ENCODE measurements at places on chromosomes 7 and 10.

GRCh38 chr7:4163565-4164203, 518.4 kb upstream of the FOXK1 start:
- DNase-seq, result no peak

- DNase-seq, result no peak
Observed at GRCh38 chr7:127769137-127769536, 117.1 kb downstream of the SND1 start.

DNA sequence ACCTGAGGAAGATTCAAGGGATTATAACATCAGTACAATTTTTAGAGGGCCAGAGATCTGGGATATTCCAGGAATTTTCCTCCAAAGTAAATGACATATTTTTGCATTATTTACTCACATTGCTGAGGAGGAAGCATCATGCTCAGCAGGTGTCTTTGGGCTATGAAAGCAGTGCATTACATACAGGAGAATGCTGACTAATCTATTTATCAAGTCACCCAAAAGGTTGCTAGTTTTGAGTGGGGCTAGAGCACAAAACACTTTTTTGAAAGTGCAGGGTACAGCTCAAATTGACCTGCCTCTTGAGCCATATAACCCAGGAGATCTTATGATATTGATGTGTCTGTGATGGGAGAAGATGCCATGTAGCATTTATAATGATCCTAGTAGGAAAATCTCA, 603.1 kb downstream of the POM121L12 start:
- DNase-seq, result no peak

DNA sequence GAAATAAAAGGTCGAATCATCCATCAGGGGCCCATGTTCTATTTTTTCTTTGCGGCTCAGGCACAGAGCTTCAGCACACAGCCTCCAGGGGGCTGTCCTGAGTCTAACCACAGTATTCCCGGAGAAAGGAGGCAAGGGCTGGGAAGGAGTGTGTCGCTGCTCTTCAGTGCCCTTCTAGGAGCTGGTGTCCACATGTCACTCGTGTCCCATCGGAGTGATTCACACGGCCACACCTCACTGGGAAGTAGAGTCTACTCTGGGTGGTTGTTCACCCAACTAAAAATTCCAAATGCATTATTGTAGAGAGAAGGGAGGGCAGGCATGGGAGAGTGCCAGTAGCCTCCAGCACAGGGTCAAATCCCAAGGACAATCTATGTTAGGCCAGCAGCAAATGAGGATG, 114.8 kb upstream of the LANCL2 start:
- no peak for DNase-seq

DNA sequence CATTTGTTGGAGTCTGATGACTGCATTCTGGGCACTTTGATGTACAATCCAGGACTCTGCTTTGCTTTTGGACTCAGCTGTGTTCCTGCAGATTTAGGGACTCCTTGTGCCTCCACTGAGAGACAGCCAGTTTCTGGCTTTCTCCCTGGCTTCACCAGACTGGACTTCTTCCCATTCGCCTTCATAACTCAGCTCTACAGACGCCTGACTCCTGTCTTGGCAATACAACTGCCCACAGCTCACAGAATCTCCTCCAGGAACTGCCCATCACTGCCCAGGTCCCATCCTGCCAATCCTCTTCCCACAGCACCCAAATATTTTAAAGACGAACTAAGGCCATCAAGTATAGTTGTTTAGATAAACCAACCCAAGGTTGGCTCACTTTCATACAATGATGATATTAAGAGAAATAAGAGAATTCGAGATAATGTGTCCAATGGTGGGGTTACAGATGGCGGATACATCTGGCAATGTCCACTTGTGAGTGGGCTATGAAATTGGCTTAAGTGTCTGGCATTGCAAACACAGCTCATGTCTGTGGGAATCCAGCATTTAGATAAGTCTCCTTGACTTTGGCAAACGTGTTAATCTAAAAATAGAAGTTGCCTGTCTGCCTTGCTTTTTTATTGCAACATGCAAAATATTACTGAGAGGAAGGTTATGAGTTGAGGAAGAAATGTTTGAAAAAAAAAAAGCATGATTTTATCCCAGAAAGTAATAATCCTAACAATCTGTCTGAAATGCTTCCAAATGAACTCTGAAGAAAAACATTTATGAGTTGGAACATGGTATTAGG, 95.1 kb downstream of the ITGA8 start:
- no peak for DNase-seq

DNA sequence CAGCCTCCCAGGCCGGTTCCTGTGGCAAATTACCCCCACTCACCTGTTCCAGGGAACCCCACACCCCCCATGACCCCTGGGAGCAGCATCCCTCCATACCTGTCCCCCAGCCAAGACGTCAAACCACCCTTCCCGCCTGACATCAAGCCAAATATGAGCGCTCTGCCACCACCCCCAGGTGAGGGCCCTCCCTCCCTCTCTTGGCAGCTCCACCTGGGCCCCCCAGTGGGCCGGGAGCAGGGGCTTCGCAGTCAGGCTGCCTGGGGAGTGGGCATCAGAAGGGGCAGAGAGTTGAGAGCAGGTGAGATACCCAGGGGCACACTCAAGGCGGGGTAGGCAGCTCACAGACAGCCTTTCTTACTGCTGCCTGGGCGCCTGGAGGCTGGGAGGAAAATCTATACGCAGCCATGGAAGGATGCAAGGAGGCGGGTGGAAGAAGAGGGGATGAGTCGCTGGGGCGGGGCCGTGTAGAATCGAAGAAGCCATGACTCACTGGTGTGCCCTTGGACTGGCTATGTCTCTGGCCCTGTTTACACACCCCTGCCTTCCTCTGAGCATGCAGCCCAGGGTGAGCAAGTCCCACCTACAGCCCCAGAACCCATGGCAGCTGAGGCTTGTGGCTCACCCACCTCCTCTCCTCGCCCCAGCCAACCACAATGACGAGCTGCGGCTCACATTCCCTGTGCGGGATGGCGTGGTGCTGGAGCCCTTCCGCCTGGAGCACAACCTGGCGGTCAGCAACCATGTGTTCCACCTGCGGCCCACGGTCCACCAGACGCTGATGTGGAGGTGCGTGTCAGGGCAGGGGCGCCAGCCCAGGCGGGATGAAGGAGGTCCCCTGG, 48.6 kb upstream of the PPIF start:
- no peak for DNase-seq

DNA sequence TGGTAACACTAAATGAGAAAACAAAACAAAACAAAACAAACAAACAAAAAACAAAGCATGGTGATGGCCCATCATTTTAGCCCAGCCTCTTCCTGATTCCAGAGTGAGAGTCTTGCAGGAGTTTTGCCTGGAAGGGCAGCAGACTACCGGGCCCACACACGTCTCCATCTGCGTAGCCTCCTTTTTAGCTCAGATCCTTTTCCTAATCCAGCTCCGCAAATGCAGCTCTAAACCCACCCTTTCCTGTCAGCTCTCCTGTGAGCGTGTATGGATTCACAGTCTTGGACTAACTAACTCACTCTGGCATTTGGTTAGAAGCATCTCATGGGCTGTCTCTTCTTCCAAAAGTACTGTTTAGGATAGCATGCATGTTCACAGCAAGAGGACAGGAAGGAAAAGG, 14.0 kb downstream of the OR9A4 start:
- no peak for DNase-seq

- DNase-seq, result no peak
Observed at GRCh38 chr7:84677117-84677732, 482.6 kb upstream of the SEMA3A start.

- no peak for DNase-seq
Observed at GRCh38 chr10:52226197-52226847, 87.8 kb upstream of the DKK1 start.

DNA sequence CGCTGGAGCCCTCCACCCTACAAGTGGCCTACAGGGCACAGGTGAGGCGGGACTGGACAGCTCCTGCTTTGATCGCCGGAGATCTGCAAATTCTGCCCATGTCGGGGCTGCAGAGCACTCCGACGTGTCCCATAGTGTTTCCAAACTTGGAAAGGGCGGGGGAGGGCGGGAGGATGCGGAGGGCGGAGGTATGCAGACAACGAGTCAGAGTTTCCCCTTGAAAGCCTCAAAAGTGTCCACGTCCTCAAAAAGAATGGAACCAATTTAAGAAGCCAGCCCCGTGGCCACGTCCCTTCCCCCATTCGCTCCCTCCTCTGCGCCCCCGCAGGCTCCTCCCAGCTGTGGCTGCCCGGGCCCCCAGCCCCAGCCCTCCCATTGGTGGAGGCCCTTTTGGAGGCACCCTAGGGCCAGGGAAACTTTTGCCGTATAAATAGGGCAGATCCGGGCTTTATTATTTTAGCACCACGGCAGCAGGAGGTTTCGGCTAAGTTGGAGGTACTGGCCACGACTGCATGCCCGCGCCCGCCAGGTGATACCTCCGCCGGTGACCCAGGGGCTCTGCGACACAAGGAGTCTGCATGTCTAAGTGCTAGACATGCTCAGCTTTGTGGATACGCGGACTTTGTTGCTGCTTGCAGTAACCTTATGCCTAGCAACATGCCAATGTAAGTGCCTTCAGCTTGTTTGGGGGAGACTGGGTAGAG, at the start of gene COL1A2:
COL1A2 (plus strand) TSS at position 459 of the 704 bp plus-strand sequence; CDS start at position 596, 137 bp downstream.
- no peak for DNase-seq

GRCh38 chr10:94991243-94991888, 52.9 kb downstream of the CYP2C9 start:
- DNase-seq, result no peak

- DNase-seq, result no peak
Observed at GRCh38 chr10:71391701-71392100, 5.0 kb upstream of the CDH23 start.

DNA sequence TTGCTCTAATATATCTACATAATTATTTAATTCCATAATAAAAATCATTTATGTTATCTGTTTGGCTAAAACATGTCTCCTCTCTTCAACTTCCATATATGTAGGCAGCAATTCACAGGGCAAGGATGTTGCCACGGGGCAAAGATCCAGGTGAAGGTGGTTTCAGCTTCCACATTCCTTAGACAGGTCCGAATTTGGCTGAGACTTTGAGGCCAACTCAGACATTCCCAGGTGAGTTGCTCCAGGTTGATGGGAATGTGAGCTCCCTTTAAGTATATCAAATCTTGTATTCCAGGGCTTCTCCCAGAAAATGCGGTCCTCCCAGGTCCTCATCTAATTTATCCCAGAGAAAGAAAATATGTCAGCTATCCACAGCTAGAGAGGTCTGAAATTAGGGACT, 15.1 kb upstream of the AOAH start:
- DNase-seq, result no peak

GRCh38 chr10:87578842-87579401, 74.2 kb downstream of the MINPP1 start:
- no peak for DNase-seq

- DNase-seq, result no peak
Observed at GRCh38 chr7:28749638-28750037, 208.5 kb downstream of the TRIL start.

DNA sequence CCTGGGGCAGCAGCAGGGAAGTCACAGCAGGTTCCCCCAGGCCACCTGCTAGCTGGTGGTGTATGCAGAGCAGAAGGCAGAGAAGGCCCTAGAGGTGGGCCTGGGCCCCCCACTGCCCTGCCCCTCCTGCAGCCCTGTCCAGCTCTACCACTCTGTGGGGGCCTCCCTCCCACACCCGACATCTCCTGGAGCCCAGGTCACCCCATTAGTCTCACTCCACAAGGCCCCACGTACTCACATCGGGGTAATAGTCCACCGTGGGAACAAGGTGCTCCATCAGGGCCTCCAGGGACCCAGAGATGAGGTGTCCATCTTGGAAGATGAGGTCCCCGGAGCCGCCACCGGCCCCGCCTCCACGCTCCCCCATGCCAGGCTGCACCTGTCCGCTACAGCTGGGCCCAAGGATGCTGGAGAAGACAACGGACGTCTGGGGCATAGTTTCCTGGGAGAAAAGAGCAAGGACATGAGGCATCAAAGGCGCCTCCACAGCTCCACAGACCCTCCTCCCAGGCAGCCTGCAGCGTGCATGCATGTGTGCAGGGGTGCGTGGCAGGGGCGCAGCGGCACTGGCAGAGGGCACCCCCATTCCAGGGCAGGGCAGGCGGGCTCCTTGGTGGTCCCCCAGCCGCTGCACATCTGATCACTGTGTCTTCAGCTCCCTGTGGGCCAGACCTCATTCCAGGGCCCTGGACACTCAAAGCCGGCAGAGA, 61.0 kb downstream of the RASGEF1A start:
- no peak for DNase-seq

All from CD4-positive, alpha-beta T cell treated with Interleukin-21 for 1 hour (primary cell).